ENCODE measurements at places on chromosomes 3 and 15. TPM values are rescaled to one million over a fixed set of nuclear protein-coding genes. Genes with fewer than 3 reads are reported as not detected.

DNA sequence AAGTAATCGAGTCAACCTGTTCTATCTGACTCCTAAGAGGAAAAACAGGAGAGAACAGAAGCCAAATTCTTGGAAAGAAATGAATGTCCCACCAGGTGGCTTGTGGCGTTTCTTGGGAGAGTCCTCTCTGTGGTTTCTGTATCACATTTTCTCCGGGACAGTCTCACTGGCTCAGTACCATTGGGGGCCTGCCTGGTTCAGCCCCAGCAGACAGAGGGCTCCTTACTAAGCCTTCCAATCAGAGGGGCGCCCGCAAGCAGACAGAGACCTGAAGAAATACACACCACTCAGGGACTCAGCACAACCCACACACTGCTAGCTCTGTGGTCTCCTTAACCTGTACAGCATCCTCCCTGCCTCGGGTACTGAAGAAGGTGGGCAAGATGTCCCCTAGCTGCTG, 302.1 kb downstream of the TLE3 start:
- peaks cover 2% of the 10 kb centered on the region for H3K36me3 ChIP-seq
- no peak for DNase-seq
- H3K4me3 ChIP-seq, result no peak overlapping the region
- H3K27ac ChIP-seq, result no peak overlapping the region
- peaks cover 4% of the 10 kb centered on the region for H3K4me1 ChIP-seq
- H3K27me3 ChIP-seq, result peaks cover 15% of the 10 kb centered on the region

The COL6A5 gene
- total RNA-seq, result not detected

- peaks cover 12% of the 10 kb centered on the region for H3K36me3 ChIP-seq
- DNase-seq, result no peak
- H3K27ac ChIP-seq, result no peak overlapping the region
- no peaks in the 10 kb centered on the region for H3K27me3 ChIP-seq
- H3K4me1 ChIP-seq, result peaks cover 9% of the 10 kb centered on the region
- H3K4me3 ChIP-seq, result no peak overlapping the region
These were observed 117.9 kb upstream of the PHLDB2 start for GRCh38 chr3:111741181-111741580.

- H3K36me3 ChIP-seq, result no peaks in the 10 kb centered on the region
- no peak overlapping the region for H3K27ac ChIP-seq
- no peak for DNase-seq
- no peaks in the 10 kb centered on the region for H3K27me3 ChIP-seq
- peaks cover 2% of the 10 kb centered on the region for H3K4me1 ChIP-seq
These were observed 19.1 kb upstream of the B3GNT5 start for GRCh38 chr3:183233966-183234365.

DNA sequence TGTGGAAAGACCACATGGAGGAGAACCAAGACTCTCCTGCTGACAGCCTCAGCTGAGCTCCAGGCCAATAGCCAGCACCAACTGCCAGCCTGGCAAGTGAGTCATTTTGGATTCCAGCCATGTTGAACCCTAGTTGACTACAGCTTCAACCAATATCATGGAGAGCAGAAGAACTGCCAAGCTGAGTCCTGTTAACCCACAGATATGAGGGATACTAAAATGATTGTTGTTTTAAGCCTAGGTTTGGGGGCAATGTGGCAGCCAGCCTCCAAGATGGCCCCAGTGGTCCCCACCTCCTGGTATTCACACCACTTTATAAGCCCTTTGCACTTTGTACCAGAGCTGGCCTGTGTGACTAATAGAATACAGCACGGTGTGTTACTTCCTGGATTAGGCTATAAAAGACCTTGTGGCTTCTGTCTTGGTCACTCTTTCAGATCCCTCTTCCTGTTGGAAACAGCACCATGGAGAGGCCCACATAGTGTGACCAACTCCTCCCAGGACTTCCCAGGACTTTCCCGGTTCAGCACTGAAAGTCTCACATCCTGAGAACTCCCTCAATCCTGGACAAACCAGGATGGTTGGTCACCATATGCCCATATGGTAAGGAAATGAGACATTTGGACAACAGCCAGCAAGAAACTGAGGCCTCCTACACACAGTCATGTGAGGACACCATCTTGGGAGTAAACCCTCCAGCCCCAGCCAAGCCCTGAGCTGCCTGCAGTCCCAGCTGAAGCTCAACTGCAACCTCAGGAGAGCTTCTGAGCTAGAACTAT, 32.4 kb upstream of the CDV3 start:
- no peak for DNase-seq
- H3K36me3 ChIP-seq, result no peaks in the 10 kb centered on the region
- H3K4me1 ChIP-seq, result peaks cover 3% of the 10 kb centered on the region

The ARRDC4 gene
- total RNA-seq, result 0.94 TPM

The DAPK2 gene
- 13.4 TPM for total RNA-seq

DNA sequence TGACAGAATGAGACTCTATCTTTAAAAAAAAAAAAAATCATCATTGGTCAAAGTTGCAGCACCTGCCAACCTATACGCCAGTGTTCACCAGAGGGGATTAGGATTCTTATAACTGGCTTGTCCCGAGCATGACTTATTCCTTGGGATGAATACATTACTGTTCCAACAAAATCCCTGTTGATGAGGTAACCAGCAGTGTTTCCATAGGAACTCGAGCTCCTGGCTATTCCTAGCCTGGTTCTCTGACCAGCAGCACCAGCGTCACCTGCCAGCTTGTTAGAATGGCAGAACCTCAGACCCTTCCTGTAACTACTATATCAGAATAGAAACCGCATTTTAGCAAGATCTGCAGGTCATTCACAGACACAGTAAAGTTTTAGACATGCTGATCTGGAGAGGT, 364.4 kb downstream of the PTPRG start:
- no peak overlapping the region for H3K4me3 ChIP-seq
- DNase-seq, result no peak
- H3K36me3 ChIP-seq, result no peaks in the 10 kb centered on the region
- H3K4me1 ChIP-seq, result no peaks in the 10 kb centered on the region

- H3K27ac ChIP-seq, result peak overlapping the region; percentile 78
- peaks cover 35% of the 10 kb centered on the region for H3K4me1 ChIP-seq
- DNase-seq, result peak; percentile 58
- H3K4me3 ChIP-seq, result peak overlapping the region; percentile 83
- no peaks in the 10 kb centered on the region for H3K36me3 ChIP-seq
These were observed 2.8 kb downstream of the ADAMTS17 start for GRCh38 chr15:100338971-100339444.

DNA sequence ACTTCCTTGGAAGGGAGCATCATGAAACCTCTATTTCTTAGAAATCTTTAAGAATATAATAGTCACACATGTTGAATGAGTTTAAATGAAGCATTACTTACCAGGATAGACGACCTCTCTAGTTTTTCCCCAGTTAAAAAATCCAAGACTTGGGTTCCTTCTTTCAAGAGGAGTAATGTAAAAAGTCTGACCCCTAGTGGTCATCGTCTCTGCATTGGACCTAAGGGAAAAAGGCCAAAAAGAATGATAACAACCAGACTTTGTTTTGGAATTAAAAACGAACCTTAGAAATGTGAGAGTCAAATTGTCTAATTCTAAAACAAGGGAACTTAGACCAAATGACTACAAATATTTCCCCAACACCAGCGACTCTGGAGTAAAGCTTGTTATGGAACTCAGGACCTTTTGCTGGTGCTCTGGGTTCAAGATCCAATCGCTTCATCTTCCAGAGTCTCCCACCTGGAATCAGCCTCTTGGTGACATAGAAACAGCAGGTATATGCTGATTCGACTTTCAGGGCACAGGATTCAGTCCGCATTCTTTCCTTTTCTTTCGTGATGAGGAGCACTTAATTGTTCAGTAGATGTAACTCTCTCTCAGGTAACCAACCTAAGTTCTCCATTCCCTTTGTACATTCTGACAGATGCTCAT, 214.8 kb upstream of the TPRG1 start:
- peaks cover under 1% of the 10 kb centered on the region for H3K27me3 ChIP-seq
- no peak overlapping the region for H3K4me3 ChIP-seq

The SYNPR gene
- not detected for total RNA-seq

DNA sequence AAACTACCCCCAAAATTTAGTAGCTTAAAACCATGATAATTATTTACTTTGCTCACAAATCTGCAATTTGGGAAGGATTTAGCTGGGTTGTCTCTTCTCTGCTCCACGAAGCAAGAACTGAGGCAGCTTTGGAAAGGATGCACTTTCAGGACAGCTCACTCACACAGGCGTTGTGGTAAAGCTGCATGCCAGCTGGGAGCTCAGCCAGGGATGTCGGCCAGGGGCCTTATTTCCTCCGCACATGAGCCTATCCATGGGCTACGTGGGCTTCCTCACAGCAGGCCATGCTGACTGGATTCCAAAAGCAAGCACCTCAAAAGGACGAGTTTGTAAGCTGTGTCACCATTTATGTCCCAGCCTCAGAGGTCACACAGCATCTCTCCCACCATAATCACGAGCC, 301.3 kb upstream of the IGF1R start:
- H3K27ac ChIP-seq, result no peak overlapping the region
- no peaks in the 10 kb centered on the region for H3K36me3 ChIP-seq
- peaks cover 2% of the 10 kb centered on the region for H3K27me3 ChIP-seq
- no peaks in the 10 kb centered on the region for H3K4me1 ChIP-seq

DNA sequence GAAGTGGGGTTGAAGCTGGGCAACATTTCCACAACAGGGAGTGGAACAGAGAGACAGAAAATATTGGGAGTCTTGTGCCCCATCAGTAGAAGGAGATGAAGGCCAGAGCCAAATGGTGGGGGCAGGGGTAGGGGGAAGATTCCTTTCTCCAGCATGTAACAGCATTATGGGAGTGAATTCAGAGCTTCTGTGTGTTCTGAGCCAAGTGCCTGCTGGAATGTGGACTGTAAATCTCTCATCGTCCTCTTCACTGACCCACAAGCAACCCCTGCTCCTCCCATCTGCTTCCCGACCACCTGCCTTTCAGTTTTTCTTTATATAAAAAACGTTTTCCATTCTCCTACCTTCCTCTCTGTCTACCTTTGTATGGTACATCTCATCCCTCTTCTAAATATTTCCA, 344.2 kb upstream of the TPRG1 start:
- H3K36me3 ChIP-seq, result peaks cover 2% of the 10 kb centered on the region
- peaks cover 4% of the 10 kb centered on the region for H3K27me3 ChIP-seq
- no peak for DNase-seq
- H3K4me1 ChIP-seq, result no peaks in the 10 kb centered on the region
- no peak overlapping the region for H3K27ac ChIP-seq

DNA sequence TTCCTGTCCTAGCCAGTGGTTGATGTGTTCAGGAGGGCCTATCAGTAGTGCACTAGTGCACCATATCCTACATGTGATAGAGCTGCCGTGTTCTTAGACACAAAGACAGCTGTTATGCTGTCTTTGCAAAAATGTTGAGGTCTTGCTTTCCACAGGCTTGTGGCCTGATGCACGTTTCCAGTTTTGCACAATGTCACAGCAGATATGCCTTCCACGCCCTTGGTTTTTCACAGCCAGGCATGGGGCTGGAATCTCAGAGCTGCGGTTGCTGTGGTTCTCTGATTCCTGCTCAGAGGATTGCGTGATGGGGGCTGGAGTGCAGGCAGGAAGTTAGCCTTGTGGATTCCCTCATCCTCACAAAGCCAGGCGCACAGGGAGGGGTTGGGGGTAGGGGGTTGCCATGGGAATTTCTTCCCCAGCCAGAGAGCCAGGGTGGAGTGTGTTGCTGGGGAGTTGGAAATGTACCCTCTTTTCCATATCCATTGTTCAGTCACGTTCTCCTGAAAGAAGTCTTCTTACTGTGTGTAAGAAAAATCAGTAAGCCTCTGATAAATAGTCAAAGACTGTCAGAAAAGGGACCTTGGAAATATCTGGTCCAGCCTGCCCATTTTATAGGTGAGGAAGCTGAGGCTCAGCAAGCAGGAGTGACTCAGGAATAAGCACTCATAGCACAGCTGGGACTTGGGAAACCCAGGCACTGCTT, 79.4 kb downstream of the SMAD3 start:
- H3K36me3 ChIP-seq, result peaks cover 5% of the 10 kb centered on the region
- no peak overlapping the region for H3K27ac ChIP-seq
- DNase-seq, result no peak
- H3K4me3 ChIP-seq, result no peak overlapping the region

The IL5RA gene
- 0.48 TPM for total RNA-seq

GRCh38 chr3:61926923-61927322, 365.6 kb downstream of the PTPRG start:
- DNase-seq, result no peak
- no peaks in the 10 kb centered on the region for H3K36me3 ChIP-seq
- H3K4me1 ChIP-seq, result no peaks in the 10 kb centered on the region
- H3K27me3 ChIP-seq, result no peaks in the 10 kb centered on the region

- H3K27me3 ChIP-seq, result peaks cover 6% of the 10 kb centered on the region
- DNase-seq, result no peak
- H3K27ac ChIP-seq, result no peak overlapping the region
- no peaks in the 10 kb centered on the region for H3K36me3 ChIP-seq
- H3K4me1 ChIP-seq, result peaks cover 24% of the 10 kb centered on the region
- H3K4me3 ChIP-seq, result no peak overlapping the region
These were observed 1.7 kb upstream of the NME9 start for GRCh38 chr3:138331143-138331894.

The CACNA2D3 gene
- total RNA-seq, result not detected

The ST3GAL6 gene
- 0.69 TPM for total RNA-seq

DNA sequence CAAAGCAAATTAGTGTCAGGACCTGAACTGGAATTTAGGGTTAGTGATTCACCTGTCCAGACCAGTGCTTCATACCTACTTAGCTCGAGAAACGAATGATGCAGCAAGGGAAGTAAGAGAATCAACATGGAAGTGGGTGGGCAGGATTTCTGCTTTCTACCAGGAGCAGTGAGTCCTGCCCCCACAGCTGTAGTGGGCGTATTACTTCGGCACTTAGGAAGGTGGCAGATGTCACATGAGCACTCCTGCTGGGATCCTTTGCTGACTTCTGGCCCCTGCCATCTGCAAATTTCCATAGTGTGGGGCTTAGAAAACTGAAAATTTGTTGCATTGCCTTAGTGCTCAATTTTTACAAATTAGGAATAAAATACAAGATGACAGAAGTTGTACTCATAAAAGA, 31.2 kb downstream of the RYR3 start:
- H3K27me3 ChIP-seq, result peaks cover 2% of the 10 kb centered on the region
- no peaks in the 10 kb centered on the region for H3K36me3 ChIP-seq
- DNase-seq, result no peak
- no peak overlapping the region for H3K4me3 ChIP-seq
- H3K4me1 ChIP-seq, result no peaks in the 10 kb centered on the region
- H3K27ac ChIP-seq, result no peak overlapping the region

The PPM1L gene
- total RNA-seq, result 3.8 TPM

DNA sequence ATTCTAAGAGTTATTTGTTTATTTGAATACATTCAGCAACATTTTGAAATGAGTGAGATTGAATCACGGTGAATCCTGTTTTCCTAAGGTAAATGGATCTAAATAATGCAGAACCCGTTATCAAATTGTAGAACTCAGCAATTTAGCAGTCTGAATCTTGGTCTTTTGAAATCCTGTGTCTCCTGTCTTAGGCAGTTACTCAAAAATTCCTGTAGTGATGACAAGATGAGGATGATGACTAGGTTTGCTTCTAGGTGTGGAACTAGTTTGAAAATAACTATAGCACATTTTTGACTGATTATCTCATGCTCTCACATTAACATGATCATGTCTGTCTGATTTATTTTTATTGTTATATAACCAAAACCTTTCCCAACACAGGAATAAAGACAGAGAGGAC, 115.0 kb downstream of the RAP2B start:
- H3K36me3 ChIP-seq, result peaks cover 2% of the 10 kb centered on the region
- no peak overlapping the region for H3K27ac ChIP-seq
- peaks cover 6% of the 10 kb centered on the region for H3K4me1 ChIP-seq
- H3K4me3 ChIP-seq, result no peak overlapping the region

The SEMA6D gene
- total RNA-seq, result not detected

The CD80 gene
- 15.2 TPM for total RNA-seq

GRCh38 chr15:74196175-74196574, 6.4 kb downstream of the STRA6 start:
- DNase-seq, result no peak
- peaks cover 2% of the 10 kb centered on the region for H3K4me1 ChIP-seq
- peaks cover 8% of the 10 kb centered on the region for H3K27me3 ChIP-seq
